HFFc6 (cell line): ENCODE measurements at places on chromosomes 11 and 22.

DNA sequence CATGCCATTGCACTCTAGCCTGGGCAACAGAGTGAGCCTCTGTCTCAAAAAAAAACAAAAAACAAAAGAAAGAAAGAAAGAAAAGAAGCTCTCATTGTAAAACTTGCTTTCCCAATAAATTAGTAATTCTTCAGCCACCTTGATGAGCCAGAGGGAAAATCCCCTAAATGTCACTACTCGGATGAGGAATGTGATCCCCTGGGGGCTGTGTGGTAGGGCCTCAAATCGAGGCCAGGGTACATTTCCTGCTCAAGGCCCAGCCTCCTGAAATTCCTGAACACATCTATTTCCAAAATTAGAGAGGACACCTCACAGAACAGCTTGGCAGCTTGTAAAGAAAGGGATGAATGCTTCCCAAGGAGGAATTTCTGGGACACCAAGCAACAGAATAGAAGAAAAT lies 147.1 kb upstream of the SESN3 start:
- no peak for DNase-seq

GRCh38 chr11:17613428-17613962 lies 66.4 kb downstream of the OTOG start:
- DNase-seq: no peak

- DNase-seq: no peak
Measured at GRCh38 chr22:32218470-32218869, 13.6 kb upstream of the RFPL2 start.

- DNase-seq: no peak
Measured at GRCh38 chr11:120781486-120782120, 242.3 kb upstream of the TBCEL start.

DNA sequence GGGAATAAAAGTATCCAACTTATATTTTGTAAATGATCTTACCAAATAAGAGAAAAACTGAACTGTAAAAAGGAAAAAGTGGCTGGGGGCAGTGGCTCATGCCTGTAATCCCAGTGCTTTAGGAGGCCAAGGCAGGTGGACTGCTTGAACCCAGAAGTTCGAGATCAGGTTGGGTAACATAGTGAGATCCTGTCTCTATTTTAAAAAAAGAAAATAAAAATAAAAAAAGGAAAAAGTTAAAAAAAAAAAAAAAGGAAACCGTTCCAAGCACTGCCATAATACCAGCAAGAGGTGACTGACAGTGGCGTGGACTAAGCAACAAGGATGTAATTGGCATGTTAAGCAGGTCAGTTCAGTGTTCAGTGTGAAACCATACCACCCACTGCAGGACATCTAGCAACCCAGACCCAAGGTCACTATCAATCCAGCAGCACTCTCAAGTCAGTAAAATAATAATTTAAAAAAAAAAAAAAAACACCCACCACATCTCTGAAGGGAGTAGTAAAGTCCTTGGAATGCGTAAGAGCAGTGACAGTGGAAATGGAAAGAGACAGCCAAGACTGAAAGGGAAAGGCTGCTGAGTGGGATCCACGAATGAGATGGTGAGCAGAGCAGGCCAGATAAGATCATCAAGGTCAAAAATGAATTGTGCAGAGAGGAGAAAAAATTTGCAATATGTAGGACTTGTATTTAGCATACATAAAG lies 43.6 kb downstream of the MAPK1 start:
- peak; percentile 55 for DNase-seq

DNA sequence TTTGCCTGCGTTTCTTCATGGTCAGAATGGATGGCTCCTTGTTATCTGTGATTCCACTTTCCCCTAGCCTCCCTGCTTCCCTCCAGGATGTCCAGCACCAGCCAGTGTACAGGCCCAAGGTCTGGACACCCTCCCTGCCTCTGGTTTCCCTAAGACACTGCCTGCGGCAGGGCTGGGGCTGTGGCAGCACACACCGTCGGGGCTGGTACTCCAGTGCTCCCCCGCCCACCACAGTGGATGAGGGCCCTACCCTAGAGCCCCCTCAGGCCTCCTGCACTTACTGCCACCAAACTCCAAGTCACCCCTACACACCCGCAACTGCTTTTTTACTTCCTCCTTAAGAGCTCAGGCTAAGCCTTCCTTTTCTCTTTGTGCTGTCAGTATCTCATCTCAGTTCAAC lies 28.9 kb downstream of the ZNF214 start:
- no peak for DNase-seq

DNA sequence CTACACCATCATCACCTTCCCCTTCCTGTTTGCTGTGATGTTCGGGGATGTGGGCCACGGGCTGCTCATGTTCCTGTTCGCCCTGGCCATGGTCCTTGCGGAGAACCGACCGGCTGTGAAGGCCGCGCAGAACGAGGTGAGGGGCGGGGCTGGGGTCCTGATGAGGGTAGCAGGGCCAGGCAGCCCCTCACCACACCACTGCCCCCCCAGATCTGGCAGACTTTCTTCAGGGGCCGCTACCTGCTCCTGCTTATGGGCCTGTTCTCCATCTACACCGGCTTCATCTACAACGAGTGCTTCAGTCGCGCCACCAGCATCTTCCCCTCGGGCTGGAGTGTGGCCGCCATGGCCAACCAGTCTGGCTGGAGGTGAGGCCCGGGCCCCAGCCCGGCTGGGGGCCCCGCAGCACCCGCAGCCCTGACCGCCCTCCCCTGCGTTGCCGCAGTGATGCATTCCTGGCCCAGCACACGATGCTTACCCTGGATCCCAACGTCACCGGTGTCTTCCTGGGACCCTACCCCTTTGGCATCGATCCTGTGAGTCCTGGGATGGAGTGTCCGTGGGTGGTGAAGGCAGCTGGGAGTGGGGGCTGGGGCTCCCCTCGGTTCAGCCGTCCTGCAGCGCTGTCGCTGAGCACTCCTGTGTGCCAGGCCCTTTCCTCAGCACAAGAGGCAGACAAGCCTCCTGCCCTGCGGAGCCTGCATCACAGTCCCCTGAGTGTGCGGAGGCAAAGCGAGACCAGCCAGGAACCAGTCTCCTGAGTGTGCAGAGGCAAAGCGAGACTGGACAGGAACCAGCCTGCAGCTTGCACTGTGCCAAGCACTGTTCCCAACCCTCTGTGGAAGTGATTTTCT lies 8.8 kb downstream of the TCIRG1 start:
- DNase-seq: no peak

DNA sequence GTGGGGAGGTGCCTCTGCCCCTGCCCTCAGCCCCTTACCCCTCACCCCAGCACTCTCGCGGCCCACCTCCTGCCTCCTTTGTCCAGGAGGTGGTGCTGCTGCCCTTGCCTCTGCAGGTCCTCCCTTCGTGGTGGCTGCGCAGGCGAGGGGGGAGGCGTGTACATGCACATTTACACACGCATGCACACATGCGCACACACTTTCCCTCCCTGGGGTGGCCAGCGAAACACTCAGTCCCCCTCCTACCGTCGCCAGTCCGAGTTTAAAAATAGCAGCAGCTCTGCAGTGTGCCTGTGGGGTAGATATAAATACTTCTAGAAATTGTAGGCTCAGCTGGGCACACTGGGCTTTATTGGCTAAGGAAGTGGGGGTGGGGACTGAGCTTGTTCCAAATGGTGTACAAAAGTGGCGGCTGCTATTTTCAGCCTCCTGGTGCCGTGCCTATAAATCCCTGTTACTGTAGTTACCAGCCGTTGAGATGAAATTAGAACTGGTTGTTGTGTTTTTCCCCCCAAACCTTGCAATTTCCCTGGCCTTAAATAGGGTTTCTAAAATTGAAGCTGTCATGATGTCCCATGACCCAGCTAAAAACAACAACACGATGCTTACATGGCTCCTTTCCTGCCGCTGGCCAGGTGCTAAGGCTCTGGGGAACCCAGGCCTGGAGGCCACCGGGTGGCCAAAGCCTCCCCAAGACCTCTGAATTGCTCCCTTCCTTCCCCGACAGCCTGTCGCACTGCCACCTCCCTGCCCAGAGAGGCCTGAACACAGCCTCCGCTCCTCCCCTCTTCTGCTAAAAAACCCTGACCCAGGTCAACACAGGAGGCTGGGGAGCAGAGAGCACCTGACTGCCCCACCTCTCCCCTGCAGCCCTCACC lies 12.4 kb downstream of the PICK1 start:
- peak; percentile 7 for DNase-seq

DNA sequence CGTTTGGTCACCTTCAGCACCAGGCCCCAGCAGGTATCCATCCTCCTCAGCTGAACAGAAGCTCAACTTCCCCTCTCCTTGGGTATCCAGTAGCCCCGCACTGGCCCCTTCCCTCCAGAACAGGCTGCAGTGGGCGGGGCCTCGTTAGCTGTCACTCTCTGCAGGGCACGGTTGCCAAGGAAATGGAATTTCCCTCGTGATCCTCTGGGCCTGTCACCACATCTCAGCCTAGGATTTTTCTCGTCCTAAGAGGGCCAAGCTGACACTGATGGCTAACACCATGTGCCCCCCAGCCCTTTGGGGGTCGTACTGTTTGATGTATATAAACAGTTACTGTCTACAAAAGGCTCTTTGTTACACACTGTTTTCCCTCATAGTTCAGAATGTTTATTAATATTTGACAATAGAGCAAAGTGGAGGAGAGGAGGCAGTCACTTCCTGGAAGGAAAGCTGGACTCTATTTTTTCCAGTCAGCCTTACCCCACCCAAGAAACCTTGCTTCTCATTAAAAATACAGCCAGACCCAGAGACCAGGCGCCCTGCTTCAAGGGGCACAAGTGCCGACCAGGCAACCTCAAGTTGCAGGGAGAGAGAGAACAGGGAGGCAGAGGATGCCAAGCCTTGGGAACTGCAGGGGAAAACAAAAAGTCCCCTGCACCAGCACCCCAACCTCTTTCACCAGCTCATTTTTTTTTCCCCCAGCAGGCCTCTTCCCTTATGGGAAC lies 44.5 kb downstream of the FEZ1 start:
- no peak for DNase-seq

DNA sequence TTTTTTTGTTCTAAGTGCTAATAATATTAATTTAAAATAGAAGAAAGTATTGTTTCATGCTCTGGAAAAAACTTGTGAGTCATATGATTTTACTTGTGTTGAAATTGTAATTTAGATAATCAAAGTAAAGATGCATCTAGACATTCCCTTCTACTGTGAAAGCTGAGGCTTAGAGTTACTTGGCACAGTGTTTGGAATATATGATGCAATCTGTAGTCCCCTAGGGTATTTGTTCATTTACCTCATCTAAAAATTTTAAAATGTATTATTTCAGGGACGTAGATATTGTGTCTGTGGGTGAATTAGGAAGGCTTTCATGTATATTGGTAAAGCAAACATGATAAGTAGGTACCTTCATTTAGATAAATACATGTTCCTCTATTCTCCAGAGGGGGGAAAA lies 793.5 kb upstream of the CNTN5 start:
- no peak for DNase-seq

- no peak for DNase-seq
Measured at GRCh38 chr11:65448074-65448417, 25.4 kb downstream of the NEAT1 start.
